ENCODE measurements at places on chromosomes 1 and 21.

- no peak for DNase-seq
These were observed 488.0 kb upstream of the PLXNA2 start for GRCh38 chr1:208731981-208732821.

- DNase-seq, result no peak
These were observed 3.9 kb upstream of the MMEL1 start for GRCh38 chr1:2636733-2637132.

GRCh38 chr21:43911015-43911934, 46.3 kb downstream of the AGPAT3 start:
- DNase-seq, result no peak

DNA sequence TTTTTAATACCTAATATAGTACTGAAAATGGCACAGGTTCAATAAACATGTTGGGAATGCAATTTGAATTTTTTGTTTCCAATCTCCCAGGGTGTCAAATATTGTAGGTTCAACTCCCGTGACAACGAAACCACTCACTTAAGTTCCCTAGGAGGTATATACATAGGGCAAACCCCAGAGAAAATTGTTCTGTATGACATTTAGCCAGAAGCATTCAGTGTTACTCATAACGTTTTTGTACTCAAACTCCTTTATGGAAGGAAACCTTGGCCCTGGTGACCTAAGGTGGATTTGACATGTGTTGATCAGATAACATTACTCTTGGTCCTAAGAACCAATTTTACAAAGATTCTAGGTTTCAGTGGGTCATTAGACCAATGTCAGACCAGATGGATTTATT, 110.6 kb downstream of the USP25 start:
- no peak for DNase-seq

GRCh38 chr1:52416811-52417210, 12.4 kb downstream of the PRPF38A start:
- DNase-seq, result no peak

- DNase-seq, result no peak
These were observed 73.6 kb downstream of the ZNF281 start for GRCh38 chr1:200336101-200336845.

DNA sequence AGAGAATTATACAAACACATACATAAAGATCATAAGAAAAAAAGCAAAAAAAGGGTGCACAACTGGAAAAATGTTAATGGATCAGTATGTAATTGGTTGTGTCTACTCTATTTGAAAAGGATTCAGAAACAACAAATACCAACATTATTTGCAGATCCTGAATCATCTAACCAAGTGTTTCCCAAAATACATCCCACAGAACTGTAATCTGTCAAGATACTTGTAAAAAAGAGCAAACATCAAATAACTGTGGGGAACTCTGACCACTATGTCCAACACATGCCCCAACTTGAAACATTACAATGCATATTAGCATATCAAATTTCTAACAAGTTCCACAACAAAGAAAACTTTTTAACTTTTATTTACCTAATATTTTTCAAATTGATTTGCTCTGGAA, 22.6 kb downstream of the ANKRD13C start:
- DNase-seq, result no peak

- DNase-seq, result no peak
These were observed 17.0 kb downstream of the TRAF5 start for GRCh38 chr1:211343607-211344006.
